Progenitor cell of endocrine pancreas (in vitro differentiated cells): ENCODE measurements at places on chromosomes 4 and X. TPM values are rescaled to one million over a fixed set of nuclear protein-coding genes. Genes with fewer than 3 reads are reported as not detected.

The ACE2 gene
- 0.09 and 0.67 TPM in 2 replicates for total RNA-seq

The DCAF8L2 gene
- 0.29 TPM in 1 of 2 replicates, not detected in the other for total RNA-seq

The PRDM8 gene
- total RNA-seq, result 0.31 and 0.38 TPM in 2 replicates

DNA sequence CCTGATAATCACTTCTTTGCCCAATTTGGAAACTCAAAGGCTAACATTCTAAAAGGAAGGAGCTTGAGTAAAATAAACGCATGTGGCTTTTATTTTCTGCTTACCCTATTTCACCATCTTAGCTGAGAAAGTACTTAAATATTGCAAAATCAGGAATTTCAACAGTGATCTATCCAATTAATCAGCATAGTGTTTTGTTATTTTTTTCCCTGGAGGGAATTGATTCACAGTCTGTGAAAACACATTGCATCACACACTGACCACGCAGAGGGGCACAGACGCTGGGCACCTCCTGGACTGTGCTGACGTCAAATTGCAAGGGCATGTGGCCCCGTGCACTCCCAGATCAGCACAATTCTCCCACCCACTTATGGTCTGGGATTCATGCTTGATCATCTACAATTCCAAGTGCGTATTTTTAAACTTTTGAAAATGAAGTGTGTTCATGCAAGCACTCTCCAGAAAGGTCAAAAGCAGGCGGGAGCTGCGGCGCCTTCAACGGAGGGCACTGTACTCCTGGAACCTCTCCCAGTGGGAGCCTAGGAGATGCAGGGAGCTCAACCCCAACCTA lies 320.6 kb upstream of the PPARGC1A start:
- H3K4me3 ChIP-seq, result no peak overlapping the region
- DNase-seq, result no peak
- no peaks in the 10 kb centered on the region for H3K4me1 ChIP-seq
- no peaks in the 10 kb centered on the region for H3K36me3 ChIP-seq

- H3K4me3 ChIP-seq, result no peak overlapping the region
- no peaks in the 10 kb centered on the region for H3K4me1 ChIP-seq
- no peak overlapping the region for H3K27ac ChIP-seq
- no peaks in the 10 kb centered on the region for H3K36me3 ChIP-seq
These were observed 197.3 kb downstream of the CFAP299 start for GRCh38 chr4:80532674-80533333.

DNA sequence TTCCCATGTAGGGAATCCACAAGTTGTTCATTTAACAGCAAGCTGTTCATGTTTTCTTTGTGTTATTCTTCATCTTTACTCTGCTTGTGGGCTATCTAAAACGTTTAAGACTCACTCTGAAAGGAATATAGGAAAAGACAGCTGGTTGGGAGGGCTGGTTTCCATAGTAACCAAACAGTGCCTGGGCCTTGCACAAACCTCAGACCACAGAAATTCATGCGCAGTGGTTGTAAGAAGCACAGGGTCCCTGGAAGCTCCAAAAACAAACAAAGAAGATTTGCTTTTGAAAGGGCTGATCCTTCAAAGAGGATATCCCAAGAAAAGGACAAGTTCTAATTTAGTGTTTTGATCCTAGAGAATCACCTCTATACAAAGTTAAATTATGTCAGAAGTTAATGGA lies 7.8 kb downstream of the SERTM2 start:
- peaks cover 20% of the 10 kb centered on the region for H3K4me1 ChIP-seq
- H3K36me3 ChIP-seq, result no peaks in the 10 kb centered on the region
- DNase-seq, result no peak

GRCh38 chr4:15186806-15187205 lies 184.5 kb downstream of the CPEB2 start:
- H3K4me3 ChIP-seq, result no peak overlapping the region
- no peaks in the 10 kb centered on the region for H3K27me3 ChIP-seq
- DNase-seq, result no peak
- H3K4me1 ChIP-seq, result no peaks in the 10 kb centered on the region
- H3K36me3 ChIP-seq, result no peaks in the 10 kb centered on the region

DNA sequence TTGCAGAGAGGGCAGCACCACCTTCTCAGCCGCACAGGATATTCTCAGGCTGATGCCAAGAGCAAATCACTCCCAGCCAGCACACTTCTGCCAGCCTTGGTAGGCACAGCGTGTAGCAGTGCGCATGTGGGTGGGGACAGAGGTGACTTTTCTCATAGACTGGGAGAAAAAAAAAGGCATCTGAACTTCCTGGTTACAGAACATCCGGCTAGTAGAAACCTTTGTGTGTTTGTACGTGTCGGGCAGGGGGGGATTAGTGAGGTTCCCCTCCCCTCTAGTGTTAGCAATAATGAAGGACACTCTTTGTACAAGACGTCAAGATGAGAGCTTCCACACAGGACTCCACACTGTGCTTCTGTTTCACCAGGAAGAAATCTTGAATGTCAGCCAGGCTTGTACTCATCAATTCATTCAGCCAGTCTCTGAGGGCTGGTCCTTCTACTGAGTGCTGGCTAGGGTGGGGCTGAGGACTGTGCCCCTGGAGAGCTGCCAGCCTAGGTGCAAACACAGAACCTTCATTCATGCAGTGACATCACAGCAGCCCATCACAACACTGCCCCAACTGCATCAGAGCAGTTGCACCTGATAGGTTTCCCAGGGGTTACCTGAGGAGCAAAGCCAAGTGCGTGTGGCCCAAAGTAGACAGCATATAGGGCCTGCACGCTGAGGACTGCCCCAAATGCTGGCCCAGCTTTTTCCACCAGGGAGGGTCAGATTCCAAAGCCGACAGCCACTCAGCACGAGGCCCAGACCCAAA lies 34.7 kb downstream of the SLC25A5 start:
- H3K4me1 ChIP-seq, result no peaks in the 10 kb centered on the region
- no peaks in the 10 kb centered on the region for H3K36me3 ChIP-seq
- H3K4me3 ChIP-seq, result no peak overlapping the region

DNA sequence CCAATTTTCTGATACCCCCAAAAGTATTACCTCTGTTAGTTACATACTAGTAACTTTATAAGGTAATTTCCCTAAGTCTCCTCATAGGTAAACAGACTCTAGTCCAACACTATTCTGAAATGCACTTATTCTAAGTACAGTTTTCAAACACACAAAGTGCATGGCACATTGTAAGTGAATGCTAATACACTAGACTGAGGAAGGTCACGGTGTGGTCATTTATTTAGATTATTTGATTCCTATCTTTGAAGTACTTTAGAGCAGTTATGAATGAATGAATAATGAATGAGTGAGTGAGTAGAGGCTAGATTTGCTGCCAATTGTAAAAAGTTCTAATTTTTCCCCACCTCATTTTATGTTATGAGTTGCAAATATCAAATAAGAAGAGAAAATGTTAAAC lies 132.8 kb upstream of the UGT8 start:
- no peak overlapping the region for H3K4me3 ChIP-seq
- DNase-seq, result no peak
- H3K27me3 ChIP-seq, result peaks cover 9% of the 10 kb centered on the region
- peaks cover 3% of the 10 kb centered on the region for H3K4me1 ChIP-seq

- H3K36me3 ChIP-seq, result no peaks in the 10 kb centered on the region
- no peak overlapping the region for H3K4me3 ChIP-seq
- no peaks in the 10 kb centered on the region for H3K4me1 ChIP-seq
- no peak overlapping the region for H3K27ac ChIP-seq
- H3K27me3 ChIP-seq, result no peaks in the 10 kb centered on the region
- DNase-seq, result no peak
These were observed 220.0 kb downstream of the PCDH18 start for GRCh38 chr4:137312257-137312656.

DNA sequence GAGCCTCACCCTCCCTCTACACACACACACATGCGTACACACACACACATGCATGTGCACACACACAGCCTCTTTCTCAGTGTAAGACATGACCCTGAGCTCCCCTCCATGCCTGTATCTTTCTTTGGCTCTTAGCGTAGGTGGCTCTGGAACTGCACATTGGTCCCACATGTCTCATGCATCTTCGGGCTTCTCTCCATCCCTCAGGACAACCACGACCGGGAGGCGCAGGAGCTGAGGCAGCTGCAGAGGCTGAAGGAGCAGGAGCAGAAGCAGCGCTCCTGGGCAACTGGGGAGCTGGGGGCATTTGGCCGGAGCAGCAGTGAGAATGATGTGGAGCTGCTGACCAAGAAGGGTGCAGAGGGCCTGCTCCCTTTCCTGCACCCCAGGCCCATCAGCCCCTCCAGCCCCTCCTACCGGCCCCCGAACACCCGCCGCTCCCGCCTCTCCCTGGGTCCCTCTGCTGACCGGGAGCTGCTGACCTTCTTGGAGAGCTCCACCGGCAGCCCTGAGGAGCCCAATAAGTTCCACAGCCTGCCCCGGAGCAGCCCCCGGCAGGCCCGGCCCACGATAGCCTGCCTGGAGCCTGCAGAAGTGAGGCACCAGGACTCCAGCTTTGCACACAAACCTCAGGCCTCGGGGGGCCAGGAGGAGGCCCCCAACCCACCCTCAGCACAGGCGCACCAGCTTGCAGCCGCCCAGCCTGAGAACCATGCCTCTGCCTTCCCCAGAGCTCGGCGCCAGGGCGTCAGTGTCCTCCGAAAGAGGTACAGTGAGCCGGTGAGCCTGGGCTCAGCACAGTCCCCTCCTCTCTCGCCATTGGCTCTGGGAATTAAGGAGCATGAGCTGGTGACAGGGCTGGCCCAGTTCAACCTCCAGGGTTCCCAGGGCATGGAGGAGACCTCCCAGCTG lies 38.6 kb downstream of the FHDC1 start:
- peaks cover 15% of the 10 kb centered on the region for H3K36me3 ChIP-seq
- H3K27ac ChIP-seq, result no peak overlapping the region
- no peak overlapping the region for H3K4me3 ChIP-seq
- no peak for DNase-seq
- H3K27me3 ChIP-seq, result no peaks in the 10 kb centered on the region
- H3K4me1 ChIP-seq, result peaks cover 2% of the 10 kb centered on the region

DNA sequence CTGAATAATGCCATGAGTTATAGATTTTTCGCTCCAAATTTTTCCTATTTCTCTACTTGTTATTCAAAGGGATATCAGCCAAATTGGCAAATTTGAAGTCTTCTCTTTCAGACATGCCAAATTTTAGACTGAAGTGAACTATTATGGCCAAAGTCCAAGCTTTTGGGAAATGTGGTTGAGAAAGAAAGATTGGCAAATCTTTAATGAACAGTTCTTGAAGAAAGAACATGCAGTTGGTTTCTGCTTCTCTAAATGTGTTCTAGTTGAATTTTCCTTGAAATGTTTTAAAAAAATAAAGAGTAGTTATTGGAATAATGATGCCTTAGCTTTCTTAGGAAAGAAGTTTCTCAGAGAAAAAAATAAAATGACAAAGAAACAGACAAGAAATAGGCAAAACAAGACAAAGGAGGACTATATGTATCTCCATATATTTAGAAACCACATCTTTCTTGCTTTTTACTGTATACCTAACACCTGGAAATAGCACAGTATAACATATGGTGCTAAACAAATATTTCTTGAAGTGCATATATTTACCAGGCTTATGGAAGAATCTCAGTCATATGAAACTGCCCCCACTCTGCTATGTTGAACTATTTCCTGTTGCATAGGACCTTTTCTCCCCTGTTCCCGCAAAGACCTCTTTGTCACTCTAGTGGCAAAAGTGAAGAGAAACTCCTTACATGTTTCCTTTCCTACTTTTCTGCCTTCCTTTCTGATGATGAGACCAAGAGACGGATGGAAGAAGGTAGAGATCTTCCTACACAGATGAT lies 250.0 kb downstream of the ARHGAP24 start:
- no peak overlapping the region for H3K4me3 ChIP-seq
- peaks cover 5% of the 10 kb centered on the region for H3K4me1 ChIP-seq
- no peaks in the 10 kb centered on the region for H3K27me3 ChIP-seq
- no peak for DNase-seq
